ENCODE measurements at places on chromosomes 6 and 20.

- DNase-seq, result no peak
Observed at GRCh38 chr6:13229205-13230085, 98.9 kb downstream of the TBC1D7 start.

DNA sequence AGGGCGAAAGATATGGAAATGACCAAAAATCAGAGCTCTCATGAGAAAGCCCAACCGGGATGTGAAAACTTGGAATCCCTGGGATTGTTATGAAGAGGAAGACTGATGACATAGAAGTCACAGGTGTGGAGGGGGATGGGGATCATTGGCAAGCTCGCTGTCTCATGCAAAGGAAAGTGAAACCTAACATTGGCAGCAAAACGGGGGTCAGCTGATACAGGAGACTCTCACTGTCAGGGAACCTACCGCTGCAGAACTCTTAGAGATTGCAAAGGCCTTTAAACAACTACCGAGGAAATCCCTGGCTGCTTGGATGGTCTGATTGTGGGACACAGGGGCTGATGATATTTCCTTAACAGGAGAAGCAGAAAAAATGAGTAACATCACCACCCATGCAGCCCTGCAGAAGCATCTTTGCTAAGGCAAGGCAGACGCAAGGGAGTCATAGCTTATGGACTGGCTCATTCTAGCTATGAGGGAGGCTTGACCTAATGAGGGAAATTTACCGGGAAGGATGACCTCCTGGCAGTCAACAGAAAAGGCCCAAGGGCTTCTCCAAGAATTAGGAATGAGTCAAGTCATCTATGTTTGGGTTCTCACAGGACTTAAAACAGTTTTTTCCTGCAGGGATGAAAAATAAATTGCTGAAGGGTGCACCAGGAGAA is 7.0 kb downstream of the MUC21 start:
- DNase-seq, result no peak

DNA sequence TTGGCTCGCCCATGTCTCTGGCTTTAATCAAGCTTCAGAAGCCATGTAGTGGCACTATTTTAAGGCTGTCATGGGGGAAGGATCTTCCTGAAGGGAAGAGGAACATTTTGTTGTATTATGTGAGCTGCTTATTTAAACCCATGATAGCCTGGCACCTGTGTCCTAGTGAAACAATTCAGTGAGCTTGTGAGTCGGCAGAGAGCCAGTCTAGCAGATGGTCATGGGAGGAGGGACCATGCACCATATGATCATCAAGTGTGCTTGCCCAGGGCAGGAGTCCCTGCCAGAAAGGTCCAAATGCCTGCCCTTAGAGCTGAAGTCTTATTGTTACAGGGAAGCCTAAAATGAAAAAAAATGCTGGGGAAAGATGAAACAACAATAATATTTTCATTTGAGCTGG is 132.9 kb downstream of the PRDM13 start:
- no peak for DNase-seq

DNA sequence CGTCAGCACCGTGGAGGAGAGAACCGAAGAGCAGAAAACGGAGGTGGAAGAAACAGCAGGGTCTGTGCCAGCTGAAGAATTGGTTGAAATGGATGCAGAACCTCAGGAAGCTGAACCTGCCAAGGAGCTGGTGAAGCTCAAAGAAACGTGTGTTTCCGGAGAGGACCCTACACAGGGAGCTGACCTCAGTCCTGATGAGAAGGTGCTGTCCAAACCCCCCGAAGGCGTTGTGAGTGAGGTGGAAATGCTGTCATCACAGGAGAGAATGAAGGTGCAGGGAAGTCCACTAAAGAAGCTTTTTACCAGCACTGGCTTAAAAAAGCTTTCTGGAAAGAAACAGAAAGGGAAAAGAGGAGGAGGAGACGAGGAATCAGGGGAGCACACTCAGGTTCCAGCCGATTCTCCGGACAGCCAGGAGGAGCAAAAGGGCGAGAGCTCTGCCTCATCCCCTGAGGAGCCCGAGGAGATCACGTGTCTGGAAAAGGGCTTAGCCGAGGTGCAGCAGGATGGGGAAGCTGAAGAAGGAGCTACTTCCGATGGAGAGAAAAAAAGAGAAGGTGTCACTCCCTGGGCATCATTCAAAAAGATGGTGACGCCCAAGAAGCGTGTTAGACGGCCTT is 41.6 kb downstream of the ZBTB2 start:
- DNase-seq, result no peak

DNA sequence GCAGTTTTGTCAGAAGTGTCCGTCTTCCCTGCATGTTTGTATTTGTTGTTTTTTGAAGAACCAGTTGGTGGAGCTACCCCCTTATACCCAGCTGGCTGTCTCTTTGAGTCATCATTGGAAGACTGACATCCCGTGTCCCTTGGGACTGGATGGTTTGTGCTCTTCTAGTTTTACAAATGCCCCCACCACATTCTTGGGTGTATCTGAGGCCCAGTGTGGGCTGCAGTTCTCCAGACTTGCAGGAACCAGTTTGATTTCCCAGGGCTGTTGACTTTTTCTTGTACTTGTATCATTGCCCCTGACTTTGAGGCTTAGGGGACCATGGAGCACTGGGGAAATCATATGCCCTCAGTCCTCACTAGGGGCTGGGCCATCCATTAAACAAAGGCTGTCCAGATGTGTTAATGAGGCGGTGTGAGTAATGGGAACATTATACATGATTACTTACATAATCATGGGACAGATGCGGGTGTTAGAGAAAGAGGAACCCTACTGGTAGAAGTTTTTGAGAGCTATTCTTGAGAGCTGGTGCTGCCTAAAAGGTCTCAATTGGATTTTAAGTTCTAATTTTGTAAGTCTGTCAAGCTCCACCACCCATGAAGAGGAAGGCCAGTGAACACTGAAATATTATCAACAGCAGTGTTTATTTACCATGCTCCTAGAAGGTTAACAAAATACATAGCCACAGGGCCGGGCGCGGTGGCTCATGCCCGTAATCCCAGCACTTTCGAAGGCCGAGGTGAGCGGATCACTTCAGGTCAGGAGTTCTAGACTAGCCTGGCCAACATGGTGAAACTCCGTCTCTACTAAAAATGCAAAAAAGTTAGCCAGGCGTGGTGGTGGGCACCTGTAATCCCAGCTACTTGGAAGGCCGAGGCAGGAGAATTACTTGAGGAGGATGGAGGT is 8.5 kb downstream of the JARID2 start:
- DNase-seq, result no peak

DNA sequence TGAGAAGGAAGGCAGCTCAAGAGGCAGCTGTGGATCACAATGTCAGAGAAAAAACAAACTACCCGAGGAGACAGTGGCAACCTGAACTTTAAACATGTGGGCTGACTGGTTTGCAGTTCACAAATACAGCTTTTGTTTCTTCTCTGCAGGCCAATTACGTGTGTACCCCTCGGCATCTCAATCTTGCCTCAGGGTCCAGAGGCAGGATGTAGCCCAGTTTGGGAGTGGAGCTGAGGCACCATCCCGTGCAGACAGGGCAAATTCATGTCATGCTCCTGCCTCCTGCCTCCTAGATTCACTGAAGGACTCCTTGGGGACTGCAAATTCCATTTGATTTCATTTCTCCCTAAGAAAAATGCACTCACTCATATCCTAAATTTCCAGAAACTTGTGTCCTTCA is 94.2 kb upstream of the KCNK16 start:
- no peak for DNase-seq

- DNase-seq, result no peak
Observed at GRCh38 chr20:43744151-43744611, 17.4 kb upstream of the GTSF1L start.

- DNase-seq, result no peak
Observed at GRCh38 chr20:35314816-35315631, 22.8 kb upstream of the FAM83C start.

GRCh38 chr20:64077094-64077493 is 2.2 kb downstream of the RGS19 start:
- no peak for DNase-seq

GRCh38 chr6:25122001-25122400 is 157.2 kb upstream of the CARMIL1 start:
- DNase-seq, result peak; percentile 64

Data from NCI-H2081 treated with DMSO at 0.1 percent for 48 hours (cell line).